ENCODE measurements at places on chromosomes 6 and 20.

- no peak for DNase-seq
Observed at GRCh38 chr6:148422085-148422484, 79.4 kb downstream of the SASH1 start.

DNA sequence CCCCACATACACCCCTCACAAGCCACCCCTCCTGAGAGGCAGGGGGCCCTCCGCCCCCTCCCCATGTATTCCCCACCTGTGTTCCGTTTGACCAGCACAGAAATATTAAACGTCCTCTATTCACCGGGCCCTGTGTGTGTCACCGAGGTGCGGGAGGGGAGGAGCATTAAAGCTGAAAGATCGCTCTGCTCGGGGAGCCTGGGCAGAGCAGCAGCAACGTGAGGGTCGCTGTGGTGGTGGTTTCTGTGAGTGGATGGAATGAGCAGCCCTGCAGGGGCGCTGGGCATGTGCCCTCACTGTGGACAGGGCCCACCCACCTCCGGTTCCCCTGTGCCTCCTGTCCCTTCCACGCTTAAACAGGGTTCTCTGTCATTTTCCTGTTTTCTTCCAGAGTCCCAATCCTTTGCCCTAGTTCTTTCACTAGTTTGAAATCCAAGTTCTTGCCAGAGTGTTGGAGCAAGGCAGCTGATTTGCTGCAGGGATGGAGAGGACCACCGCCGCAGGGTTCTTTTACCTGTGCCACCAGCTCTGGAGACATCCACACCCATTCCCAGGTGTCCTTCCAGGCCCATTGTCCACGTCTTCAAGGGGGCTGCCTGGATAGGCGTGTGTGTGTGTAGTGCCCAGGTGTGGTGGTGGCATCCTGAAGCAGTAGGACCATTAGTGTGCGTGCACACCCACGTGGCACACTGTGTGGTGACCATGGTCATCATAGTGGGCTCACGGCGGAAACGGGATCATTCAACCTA is 37.6 kb upstream of the MDFI start:
- DNase-seq: no peak

- DNase-seq: no peak
Observed at GRCh38 chr20:53919886-53920285, 150.5 kb downstream of the BCAS1 start.

DNA sequence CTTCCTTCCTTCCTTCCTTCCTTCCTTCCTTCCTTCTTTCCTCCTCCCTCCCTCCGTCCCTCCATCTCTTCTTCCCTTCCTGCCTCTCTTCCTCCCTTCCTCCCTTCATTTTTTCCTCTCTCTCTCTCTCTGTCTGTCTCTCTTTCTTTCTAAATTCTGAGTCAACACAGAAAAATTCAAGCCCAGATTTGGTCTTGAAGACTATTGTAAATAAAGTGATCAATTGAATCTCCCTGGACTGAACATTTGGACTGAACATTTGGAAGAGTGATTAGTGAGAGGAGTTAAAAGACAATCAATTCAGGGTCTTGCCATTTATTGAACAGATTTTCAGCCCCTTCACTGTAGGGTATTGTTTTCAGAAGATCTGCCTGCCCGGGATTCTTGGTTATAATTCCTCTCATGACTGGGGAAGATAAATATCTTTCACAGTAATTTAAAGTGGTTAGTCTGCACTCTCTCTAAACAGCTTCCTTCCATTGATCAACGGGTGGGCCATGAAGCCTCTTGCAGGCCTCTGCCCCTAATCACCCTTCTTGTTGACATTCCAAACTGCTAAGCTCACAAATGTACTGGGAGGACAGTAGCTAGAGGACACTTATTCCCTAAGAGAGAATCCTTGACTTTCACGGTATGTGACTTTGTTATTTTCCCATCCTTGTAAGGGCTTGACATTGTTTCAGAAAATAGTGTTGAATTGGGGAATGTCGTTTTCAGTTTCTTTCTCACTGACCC is 101.7 kb upstream of the BMP2 start:
- DNase-seq: no peak

- DNase-seq: no peak
Observed at GRCh38 chr6:10441655-10442009, 26.8 kb upstream of the TFAP2A start.

DNA sequence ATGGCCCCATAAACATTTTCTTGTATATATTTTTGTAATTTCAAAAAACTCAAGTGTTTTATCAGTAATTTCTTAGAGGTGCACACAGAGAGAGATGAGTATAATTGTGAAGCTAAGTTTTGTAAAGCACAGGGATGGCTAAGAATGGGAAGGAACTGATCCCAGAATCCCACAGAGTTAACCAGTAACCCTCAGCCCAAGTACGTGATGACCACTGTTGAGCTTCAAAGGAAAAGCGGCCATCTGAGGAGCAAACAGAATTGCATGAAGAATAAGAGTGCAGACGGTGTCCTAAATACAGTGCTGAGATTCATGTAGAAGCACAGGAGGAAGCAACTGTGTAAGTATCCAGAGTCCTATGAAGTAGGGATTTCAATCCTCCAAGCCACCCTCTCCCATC is 28.1 kb upstream of the HLA-C start:
- no peak for DNase-seq

- DNase-seq: no peak
Observed at GRCh38 chr6:126156973-126157372, 170.6 kb downstream of the TRMT11 start.

- no peak for DNase-seq
Observed at GRCh38 chr20:21234806-21235483, 68.2 kb upstream of the XRN2 start.

GRCh38 chr6:7170117-7170732 is 62.5 kb downstream of the RREB1 start:
- no peak for DNase-seq

- DNase-seq: no peak
Observed at GRCh38 chr20:61621035-61621730, 369.1 kb downstream of the CDH4 start.

DNA sequence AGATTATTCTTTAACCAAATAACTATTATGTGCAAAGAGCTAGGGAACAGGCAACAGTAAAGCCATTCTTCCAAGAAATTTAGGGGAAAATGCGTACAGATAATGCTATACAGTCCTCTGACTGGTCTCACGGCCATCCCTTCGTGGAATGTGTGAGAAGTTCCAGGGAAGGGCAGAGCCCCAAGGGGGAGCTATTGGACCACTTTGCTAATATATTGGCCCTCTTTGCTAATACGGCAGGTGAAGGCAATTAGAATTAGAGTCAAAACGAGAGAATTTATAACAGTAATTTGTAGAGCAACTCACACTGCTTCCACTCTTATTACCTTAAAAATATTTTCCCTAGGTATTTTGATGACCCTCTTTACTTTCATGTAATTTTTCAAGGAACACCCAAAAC is 140.4 kb downstream of the IMPG1 start:
- DNase-seq: no peak

DNA sequence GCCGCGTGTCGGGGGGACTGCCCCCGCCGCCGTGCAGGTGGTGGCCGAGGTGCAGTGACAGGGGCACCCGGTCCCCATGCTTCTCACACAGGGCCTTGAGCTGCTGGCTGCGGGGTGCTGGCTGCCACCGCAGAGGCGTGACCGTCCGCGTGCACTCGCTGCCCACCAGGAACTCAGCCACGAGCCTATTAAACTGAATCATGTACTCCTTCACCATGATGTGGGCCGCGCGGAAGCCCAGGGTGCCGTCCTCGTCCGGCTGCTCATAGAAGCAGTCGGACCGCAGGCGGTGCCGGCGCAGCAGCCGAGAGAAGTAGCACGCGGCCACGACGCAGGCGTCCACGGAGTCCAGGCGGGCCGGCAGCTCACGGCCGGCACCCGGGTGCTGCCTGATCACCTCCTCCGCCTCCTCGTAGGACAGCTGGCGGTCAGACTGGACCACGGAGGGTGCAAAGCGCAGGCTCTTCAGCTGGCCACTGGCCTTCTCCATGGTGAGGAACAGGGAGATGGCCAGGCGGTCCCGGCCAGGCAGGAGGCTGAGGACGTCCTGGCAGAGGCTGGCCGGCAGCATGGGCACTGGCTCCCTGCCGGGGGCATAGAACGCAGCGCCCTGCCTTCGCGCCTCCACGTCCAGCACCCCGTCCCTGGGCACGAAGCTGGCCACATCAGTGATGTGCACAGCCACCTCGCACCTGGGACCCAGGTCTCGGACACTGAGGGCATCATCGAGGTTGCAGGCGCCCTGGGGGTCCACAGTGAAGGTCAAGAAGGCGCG is 9.8 kb downstream of the HELZ2 start:
- DNase-seq: no peak

DNA sequence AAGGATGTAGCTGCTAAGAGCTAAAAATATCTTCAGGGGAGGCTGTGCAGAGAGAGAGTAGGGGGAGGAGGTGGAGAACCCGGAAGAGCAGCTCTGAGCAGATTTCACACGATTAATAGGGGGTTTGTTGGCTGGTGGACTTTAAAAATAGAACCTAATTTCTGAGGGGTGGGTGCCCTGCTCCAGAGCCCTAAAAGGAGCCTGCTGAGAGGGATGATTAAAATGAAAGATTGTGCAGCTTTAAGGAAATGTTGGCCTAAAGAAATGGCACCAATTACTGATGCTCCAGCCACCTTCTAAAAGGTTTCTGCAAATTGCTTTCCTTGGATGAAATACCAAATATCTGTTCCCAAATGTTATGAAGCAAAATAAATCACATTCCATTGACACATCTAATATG is 202.8 kb upstream of the BTBD3 start:
- DNase-seq: no peak

GRCh38 chr6:44029444-44030185 is 97.6 kb downstream of the MRPL14 start:
- no peak for DNase-seq

GRCh38 chr6:52661551-52661950 is 9.4 kb upstream of the TMEM14A start:
- no peak for DNase-seq

DNA sequence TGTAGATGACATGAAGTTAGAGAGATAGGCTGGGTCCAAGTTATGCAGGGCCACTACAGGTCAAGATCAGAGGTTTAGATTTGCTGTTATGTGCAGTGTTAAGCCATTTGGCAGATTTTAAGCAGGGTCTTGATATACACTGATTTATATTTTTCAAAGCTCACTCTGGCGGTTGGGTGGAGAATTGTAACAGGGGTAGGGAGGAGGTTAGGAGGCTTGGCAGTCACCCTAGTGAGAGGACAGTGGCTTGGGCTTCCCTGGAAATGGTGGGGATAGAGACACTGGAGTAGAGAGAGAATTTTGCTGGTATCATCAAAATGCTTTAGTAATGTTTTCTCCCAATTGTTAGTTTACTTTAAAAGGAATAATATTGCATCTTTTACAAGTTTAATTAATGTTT is 149.5 kb upstream of the SUPT3H start:
- DNase-seq: no peak

GRCh38 chr6:169669889-169670288 is 31.9 kb downstream of the WDR27 start:
- DNase-seq: no peak

- DNase-seq: no peak
Observed at GRCh38 chr6:64591676-64592036, 956.1 kb downstream of the PHF3 start.

GRCh38 chr6:13156381-13156780 is 172.0 kb downstream of the TBC1D7 start:
- DNase-seq: no peak

DNA sequence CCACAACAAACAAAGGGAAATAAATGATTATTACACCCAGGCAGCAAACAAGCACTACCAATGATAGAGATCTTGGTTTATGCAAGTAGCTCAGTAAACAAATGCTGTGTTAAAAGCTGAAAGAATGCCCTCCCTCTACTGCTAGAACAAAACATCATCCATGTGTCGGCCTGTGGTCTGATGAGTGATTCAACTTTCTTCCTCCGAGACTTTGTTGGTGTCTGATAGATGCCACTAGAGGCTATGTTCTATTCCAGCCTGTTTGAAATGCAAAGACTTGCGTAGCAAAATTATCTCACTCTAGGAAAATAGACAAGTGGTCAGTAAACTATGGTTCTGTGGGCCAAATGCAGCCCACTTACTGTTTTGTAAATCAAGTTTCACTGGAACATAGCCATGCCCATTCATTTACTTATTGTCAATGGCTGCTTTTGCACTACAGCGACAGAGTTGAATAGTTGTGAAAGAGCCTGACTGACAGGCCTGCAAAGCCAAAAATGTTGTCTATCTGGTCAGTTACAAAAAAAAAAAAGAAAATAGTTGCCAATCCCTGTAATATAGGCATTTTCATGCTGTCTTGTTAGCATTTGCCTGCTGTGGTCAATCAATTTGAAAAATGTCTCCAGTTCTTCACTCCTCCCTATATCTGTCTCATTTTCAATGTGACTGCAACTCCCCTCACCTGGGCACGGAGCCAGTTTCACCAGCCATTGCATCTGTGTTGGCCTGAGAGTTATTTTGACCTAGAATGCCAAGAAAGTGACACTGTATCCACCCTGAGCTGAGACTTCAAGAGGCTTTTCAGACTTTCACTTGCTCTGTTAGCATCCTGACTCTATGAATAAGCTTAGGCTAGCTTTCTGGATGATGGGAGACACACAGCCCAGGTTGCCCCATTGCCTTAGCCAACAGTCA is 544.6 kb upstream of the BTBD3 start:
- DNase-seq: no peak

DNA sequence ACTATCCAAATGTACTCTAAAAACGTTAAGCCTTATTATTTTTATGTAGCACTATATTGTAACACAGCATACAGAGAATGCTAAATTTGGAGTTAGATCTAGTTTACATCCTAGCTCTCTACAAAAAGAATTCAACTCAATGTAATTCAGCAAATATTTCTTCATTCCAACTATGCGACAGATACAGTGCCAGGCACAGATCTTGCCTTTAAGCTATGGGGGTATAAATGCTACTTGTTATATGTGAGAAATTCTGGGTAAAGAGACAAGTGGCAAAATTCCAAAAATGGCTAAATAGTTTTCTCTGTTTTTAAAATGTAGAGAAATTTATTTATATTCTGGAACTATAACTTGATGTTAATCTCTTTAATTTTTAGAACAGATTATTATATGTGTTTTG is 63.2 kb downstream of the SEL1L2 start:
- no peak for DNase-seq

DNA sequence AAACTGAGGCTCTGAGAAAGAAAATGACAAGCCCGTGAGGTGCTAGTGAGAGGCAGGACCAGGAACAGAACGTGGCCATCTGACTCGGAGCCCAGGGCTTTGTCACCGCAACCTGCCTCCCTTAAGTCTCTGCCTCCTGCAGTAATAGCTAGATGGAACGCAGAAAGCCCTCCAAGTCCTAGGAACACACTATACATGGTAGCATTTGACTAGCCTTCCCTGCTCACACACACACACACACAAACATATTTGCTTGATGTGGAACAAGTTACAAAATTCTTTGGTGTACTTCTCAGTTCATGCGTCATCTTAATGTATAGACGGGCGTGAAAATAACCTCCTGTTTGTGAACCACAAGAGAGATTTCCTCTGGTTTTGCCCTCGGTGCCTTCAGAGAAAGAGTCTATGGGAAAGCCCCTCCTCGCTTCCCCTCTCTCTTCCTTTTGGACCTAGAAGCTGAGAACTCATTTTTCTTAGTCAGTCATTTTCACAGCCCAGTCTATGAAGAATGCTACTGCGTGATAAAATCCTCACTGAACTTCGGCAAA is 38.8 kb downstream of the C6orf52 start:
- no peak for DNase-seq

- DNase-seq: no peak
Observed at GRCh38 chr6:104896914-104897313, 37.2 kb upstream of the HACE1 start.

- no peak for DNase-seq
Observed at GRCh38 chr6:53168516-53169267, 20.1 kb upstream of the GCM1 start.

GRCh38 chr20:39607141-39607540 is 645.0 kb downstream of the DHX35 start:
- DNase-seq: no peak
